ENCODE measurements at places on chromosomes 11 and 22.

GRCh38 chr11:65698205-65698604 lies 13.8 kb upstream of the KAT5 start:
- DNase-seq = no peak

DNA sequence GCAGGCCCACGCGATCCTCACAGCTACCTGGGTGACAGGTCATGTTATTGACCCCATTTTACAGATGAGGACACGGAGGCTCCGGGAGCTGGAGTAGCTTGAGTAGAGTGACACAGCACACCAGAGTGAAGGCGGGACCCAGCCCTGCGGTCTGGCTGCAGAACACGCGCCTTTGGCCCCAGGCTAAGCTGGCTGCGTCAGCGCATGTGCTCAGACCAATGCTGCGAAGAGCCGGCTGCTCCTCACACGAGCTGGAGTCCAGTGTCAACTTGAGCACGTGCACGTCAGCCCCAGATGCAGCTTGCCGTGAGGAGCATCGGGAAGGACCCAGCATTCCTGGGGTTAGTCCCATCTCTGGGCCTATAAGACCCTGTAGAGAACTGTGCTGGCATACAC lies 49.9 kb downstream of the SCUBE1 start:
- DNase-seq = no peak

- no peak for DNase-seq
Measured at GRCh38 chr22:37018815-37019308, 385 bp downstream of the TST start.

GRCh38 chr22:27591060-27591459 lies 210.5 kb downstream of the MN1 start:
- no peak for DNase-seq

- no peak for DNase-seq
Measured at GRCh38 chr22:49827853-49828598, at the start of gene BRD1. TSS of gene BRD1 (minus strand) at chr22:49827873. CDS start at chr22:49824317, 3,556 bp downstream.

DNA sequence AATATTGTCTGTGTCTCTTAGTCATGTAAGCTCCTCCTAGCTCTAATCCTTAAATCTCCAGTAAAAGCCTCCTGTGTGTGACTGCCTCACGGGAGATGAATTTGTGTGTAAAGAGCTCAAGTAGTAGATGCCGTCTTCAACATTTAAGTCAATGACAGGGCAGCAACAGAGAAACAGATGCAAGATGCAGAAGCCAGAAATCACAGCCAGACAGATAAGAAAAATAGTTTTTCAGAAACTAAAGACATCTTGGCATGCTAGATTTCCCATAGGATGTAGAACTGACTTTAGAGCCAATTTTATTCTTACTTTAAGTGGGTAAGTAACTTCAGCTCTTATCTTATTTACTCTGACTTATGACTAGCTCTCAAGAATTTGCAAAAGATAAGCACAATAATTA lies 652.8 kb downstream of the KCNA4 start:
- DNase-seq = no peak

GRCh38 chr11:79090191-79090705 lies 350.6 kb downstream of the TENM4 start:
- DNase-seq = no peak

DNA sequence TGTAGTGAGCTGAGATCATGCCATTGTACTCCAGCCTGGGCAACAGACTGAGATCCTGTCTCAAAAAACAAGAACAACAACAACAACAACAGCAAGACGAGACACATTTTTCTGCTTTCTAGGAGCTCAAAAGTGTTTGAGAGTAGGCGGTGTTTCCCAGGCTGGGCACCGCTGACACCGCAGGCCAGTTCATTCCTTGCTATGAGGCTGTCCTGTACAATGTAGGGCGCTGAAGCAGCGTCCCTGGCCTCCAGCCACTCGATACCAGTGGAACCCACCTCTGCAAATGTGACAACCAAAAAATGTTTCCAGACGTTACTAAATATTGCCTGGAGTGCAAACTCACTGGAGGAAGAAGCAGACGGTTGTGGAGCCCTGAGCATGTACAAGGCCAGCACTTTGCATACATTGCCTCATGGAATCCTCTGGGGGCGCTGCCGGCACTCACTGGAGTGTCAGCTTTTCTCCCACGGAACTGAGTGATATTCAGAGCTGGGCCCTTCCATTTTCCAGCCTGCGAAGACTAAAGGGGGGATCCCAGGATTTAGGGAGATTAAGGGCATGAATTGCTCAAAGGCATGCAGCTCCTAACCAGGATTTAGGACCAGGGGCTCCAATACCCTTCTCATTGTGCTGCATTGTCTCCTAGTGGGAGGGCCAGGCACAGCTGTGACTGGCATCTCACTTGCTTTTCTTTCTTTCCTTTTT lies 5.8 kb upstream of the MIEF1 start:
- no peak for DNase-seq

- no peak for DNase-seq
Measured at GRCh38 chr11:112229746-112230433, 3.7 kb downstream of the PTS start.

- no peak for DNase-seq
Measured at GRCh38 chr11:111733611-111734088, 32.5 kb downstream of the PPP2R1B start.

DNA sequence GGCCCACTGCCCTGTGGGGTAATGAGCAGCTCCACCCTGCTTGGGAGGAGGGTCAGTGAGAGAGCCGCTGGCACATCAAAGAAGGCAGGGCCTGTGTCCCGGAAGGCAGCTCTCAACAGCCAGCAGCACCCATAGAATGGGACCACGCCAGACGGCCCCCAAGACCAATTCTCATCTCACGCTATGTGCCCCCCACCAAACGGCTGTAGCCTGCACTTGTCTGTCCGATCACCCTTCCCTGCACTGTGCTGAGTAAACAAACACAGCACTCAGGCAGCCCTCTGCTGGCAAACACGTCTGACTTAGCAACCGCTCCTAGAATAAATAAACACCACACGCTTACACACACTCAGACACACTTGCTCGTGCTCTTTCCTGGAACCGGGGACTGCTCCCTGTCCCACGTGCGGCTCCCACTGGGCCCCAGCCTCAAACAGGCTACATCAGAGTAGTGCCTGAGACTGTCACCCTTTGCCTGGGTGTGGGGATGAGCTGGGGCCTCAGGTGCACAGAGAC lies 53.2 kb upstream of the CDON start:
- DNase-seq = no peak

DNA sequence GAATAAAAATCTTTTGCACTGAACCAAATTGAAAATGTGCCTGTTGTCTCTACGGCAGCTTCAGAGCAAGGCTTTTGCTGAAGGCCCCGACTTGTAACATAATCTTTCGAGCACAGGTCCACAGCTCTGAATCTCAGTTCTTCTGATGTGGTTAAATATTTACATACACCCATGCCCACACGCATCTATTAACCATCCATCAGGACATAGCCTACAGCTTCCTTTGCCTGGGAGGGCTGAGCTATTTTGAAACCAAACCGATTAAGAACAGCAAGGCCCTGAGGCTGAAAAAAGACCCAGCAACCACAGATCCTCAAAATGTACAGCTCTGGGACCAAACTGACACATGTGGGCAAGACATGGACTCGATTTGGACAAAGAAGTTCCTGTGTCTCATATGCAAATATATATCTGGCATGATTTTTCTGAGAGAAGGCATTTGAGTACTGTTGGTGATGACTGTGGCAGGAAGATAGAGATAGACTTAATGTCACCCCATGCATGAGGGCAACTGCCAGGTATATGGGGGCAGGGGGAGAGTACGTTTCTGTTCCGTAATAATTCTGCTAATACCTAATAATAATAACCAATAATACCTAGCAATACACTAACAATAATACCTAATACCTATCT lies 322.7 kb upstream of the PLET1 start:
- DNase-seq = no peak

GRCh38 chr11:69698362-69698761 lies 5.5 kb downstream of the FGF19 start:
- DNase-seq = no peak
